ENCODE measurements at places on chromosomes 6 and 20. TPM values are rescaled to one million over a fixed set of nuclear protein-coding genes. Genes with fewer than 3 reads are reported as not detected.

CPXM1 gene
- 2.0 TPM for total RNA-seq

APOM gene
- total RNA-seq, result 1.6 TPM

GRCh38 chr6:45054610-45055009 lies 273.5 kb upstream of the RUNX2 start:
- no peak for ATAC-seq

DEFB127 gene
- total RNA-seq, result not detected

DNA sequence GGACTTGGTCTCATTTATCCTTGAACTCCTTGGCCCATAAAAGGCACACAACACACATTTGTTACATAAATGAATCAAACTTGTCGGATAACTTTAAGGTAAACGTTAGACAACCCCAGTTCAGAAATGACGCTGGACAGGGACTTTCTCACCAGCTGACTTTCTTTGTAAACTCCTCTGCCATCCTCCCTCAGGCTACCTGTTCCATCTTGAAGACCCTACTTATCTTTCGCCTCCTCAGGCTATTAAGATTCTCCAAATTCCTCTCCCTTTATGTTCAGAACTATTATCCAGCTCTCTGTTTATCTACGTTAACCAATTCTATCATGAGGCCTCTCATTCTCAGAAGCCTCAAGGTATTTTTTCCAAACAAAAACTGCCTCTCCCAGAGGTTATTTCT lies 47.7 kb upstream of the KIF16B start:
- ATAC-seq, result no peak

GRCh38 chr6:105459049-105459448 lies 56.2 kb upstream of the PREP start:
- peak; percentile 93 for ATAC-seq

DNA sequence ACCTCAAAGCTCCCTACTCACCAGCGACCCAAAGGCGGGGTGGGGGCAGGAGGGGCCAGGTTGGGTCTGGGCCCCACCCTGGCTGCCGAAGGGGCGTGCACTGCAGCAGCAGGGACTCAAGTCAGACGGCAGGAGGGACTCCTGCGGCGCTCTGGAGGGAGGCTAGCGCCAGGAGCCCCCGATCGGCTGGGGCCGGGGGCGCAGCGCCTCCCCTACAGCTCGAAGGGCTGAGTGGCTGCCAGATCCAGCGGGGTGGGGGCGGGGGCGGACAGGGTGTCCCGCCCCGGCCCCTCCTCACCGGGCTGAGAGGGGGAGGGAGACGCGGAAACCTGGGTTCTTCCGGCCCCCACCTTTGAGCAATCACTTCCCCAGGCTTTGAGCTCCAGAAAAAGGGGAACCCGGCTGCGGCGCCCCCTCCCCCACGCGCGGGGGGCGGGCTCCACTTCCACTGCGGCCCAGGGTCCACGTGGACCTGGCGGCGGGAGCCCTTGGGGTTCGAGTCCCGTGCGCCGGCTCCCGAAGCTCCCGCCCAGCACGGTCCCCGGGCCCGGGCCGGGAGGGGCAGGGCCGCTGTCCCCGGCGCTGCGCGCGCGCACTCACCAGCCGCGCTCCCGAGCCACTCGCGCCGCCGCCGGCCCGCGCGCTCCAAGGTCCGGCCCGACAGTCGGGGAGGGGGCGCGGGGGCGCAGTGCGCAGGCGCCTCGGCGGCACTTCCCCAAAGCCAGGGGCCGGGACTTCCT lies at the start of gene RGS19:
RGS19 (minus strand) TSS at position 246 of the 740 bp plus-strand sequence. CDS start 2,632 bp downstream, outside the sequence.
- ATAC-seq, result peak; percentile 22

CCM2L gene
- 1.2 TPM for total RNA-seq

GRCh38 chr20:23444859-23445258 lies 5.4 kb downstream of the CSTL1 start:
- ATAC-seq, result no peak

- no peak for ATAC-seq
These were observed 65.4 kb upstream of the BEND6 start for GRCh38 chr6:56889492-56889891.

TRMT6 gene
- total RNA-seq, result 12.6 TPM

FOXQ1 gene
- 10.0 TPM for total RNA-seq

GRCh38 chr20:17860301-17861197 lies 108.0 kb downstream of the SNX5 start:
- ATAC-seq, result no peak

MATN4 gene
- 0.16 TPM for total RNA-seq

GRCh38 chr6:19312241-19312978 lies 524.8 kb upstream of the ID4 start:
- no peak for ATAC-seq

CST1 gene
- total RNA-seq, result not detected

DNA sequence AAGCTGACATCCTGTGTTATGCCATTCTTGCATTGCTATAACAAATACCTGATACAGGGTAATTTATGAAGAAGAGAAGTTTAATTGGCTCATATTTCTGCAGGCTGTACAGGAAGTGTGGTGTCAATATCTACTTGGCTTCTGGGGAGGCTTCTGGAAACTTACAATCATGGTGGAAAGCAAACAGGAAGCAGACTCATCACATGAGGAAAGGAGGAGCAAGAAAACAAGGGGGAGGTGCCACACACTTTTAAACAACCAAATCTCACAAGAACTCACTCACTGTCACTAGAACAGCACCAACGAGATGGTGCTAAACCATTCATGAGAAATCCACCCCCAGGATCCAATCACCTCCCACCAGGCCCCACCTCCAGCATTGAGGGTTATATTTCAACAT lies 143.1 kb upstream of the GGTLC1 start:
- peak; percentile 70 for ATAC-seq

GRCh38 chr6:11460837-11461661 lies 76.5 kb upstream of the TMEM170B start:
- peak; percentile 57 for ATAC-seq

MRS2 gene
- 15.2 TPM for total RNA-seq

- ATAC-seq, result peak; percentile 51
These were observed 2.1 kb downstream of the VEGFA start for GRCh38 chr6:43771858-43772680.

- no peak for ATAC-seq
These were observed 192.3 kb downstream of the UTRN start for GRCh38 chr6:144477396-144477795.

DNA sequence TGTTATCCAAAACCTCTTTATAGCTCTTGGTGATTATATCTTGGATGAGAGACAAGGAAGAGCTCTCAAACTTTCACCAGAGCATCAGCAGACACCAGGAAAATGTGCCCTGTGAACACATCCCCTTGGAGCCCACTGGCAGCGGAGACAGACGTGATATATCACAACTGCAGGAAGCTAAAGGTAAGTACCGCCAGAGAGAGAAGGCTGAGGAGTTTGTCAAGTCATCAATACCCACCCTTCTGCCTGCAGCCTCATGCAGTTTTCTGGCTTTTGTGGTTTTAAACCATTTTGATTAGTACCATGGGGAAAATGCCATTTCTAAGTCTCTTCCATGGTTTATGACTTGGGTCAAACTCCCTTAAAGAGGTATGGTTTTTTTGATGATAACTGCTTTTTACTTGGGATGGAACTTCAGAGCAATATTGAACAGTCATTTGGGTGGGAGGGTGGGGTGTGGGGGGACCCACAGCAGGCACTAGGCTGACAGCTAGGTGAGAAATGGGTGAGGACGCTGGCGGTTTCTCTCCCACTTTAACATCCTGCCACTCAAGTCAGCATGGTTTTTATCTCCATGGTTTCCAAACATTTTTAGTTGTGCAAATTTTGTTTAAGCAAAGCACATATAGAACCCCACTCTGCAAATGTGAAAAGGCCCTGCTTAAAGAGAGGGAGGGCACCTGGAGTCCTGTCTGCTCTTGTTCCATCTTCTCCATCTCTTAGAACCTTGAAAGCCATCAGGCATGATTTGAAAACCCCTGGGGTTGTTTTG lies 108.4 kb downstream of the SCML4 start:
- ATAC-seq, result no peak

DNA sequence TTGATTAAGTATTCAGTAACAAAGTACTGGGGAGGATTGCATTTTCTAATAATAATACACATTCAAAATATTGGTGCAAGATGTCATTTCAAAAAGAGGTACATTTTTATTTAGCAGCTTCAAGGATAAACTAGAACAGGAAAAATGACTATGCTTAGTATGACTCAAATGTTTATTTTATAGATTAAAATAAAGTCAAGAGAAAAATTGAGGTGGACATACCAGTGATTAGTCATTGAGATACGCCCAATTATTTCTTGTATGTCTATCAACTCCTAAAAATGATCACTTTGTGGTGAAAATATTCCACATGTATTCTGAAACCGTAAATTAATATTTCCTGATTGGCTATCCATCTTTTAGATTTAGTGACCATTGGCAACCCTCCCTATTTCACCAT lies 96.7 kb downstream of the PHF3 start:
- ATAC-seq, result peak; percentile 64

DNA sequence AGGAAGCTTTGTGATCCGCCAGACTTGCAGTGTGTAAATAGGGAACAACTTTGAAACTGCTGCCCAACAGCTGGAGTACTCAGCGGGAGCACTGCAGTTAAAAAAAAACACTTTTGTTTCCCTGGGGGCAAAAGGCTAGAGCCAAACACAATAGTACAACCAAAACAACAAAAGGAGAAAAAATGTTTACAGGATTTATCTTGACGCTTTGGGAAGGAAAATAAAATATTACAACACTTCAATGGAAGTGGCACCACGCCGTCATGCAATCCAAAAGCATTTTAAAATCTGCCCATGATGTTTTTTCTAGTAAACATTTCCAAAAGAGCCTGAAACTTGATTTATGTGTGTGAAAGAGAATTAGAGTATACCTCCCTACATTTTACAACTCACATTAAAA lies 26.0 kb downstream of the PTPRK start:
- ATAC-seq, result no peak

GRCh38 chr6:169428532-169428931 lies 174.9 kb upstream of the THBS2 start:
- ATAC-seq, result no peak

DNA sequence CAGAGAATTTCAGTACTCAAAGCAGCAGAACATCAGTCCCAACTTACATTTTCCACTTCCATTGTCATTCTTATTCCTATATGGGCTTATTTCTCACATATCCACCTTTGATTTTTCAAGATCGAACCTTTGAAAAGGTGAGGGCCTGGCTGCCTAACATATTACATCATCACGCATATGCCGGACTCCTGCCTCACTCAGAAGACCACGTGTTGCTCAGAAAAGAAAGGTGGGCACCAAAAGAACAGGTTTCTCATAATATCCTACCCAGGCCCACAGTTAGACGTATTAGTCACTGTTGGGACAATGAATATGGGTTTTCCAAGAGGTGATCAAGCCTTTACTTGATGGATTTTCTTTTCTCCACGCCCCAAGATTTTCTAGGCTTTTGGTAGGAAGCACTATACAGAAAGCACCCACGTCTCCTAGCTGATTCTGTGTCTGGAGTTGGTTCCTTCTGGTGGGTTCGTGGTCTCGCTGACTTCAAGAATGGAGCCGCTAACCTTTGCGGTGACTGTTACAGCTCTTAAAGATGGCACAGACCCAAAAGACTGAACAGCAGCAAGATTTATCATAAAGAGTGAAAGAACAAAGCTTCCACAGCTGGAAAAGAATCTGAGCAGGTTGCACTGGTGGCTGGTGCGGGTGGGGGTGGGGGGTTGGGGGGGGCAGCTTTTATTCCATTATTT lies 168.9 kb downstream of the ATXN1 start:
- no peak for ATAC-seq

- ATAC-seq, result peak; percentile 22
These were observed 481 bp downstream of the ZNF133 start for GRCh38 chr20:18288749-18289267.

GRCh38 chr6:85255661-85256060 lies 194.2 kb upstream of the NT5E start:
- ATAC-seq, result no peak

DNA sequence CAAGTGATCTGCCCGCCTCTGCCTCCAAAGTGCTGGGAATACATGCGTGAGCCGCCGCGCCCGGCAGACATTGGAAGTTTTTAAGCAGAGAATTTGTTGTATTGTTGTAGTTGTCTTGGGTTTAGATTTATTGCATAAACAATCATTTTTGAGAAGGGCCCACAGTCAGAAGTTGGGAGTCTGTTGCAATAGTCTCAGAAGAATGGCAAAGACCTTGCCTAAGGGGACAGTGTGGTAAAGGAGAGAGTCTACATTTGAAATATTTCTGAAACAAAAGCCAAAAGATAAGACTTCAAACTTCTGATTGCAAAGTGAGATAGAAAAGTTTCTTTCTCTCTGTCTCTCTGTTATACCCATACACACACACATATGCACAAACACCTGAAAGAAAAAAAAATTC lies 22.5 kb downstream of the HFE start:
- ATAC-seq, result no peak

DNA sequence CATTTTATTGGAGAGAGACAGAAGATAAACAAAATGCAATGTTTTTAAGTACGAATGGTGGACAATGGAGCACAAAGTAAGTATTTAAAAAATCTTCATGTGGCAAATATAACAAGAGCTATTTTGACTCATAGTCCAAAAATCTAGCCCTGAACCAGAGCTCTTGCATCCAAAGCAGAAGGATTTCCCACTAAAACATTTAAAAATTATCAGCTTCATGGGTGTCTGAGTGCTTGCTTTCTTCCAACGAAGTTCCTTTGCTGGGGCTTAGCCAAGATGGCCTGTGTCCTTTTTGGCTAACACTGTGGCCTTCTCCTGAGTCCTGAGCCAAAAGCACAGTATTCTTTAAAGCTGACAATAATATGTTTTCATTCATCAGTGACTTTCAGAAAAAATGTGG lies 161.7 kb downstream of the RIMS1 start:
- no peak for ATAC-seq

DNA sequence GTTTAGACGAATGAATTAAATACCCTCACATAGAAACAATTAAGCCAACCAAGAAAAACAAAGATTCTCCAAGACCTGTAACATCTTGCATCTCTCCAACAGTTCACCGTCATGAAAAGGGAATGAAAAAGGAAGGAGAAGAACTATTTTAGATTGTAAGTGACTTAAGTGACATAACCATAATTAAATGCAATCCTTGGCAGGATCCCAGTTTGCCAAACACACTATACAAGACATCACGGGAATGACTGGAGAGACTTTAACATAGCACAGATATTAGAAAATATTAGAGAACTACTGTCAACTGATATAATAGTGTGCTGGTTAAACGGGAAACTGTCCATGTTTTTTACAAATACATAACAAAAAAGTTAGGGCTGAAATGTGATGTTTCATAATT lies 22.2 kb downstream of the EPB41L2 start:
- no peak for ATAC-seq

- no peak for ATAC-seq
These were observed 5.8 kb upstream of the IGF2R start for GRCh38 chr6:159963111-159963510.

SIM1 gene
- not detected for total RNA-seq

- ATAC-seq, result no peak
These were observed 45.6 kb downstream of the TAF8 start for GRCh38 chr6:42095776-42096541.

DNA sequence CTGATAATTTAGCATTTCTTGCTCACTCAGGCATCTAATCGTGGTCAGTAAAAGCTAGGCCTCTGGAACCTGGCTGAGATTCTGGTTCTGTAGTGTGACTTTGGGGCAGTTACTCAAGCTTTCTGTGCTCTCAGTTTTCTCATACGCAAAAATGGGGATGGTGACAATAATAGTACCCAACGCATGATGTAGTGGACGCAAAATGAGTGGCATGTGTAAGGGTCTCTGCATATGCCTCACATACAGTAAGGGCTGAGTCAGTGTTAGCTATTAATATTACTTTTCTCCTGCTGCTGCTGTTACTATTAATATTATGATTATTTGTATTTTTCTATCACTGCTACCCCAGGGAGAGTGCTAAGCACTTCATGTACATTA lies 686 bp downstream of the GINS1 start:
- no peak for ATAC-seq

KCNK5 gene
- 5.1 TPM for total RNA-seq
